ENCODE measurements at places on chromosomes 12 and 14. TPM values are rescaled to one million over a fixed set of nuclear protein-coding genes. Genes with fewer than 3 reads are reported as not detected.

DNA sequence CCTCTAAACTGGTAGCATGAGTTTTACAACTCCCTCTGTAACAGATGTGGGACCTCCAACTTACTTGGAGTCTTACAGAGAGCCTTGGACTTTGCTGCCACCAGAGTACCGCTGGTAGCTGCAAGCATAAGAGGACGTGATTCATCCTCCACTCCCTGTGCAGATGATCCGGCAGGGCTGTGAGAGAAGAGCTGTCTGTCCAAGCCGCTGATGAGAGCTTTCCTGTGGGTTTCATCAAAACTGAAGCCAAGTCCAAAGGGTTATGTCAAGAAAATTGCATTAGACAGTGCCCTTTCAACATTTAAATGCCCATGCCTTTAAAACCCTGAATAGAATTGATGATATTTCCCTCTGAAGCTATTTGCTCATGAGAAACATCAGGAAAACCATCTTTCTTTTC, 85.8 kb downstream of the LLPH start:
- H3K4me1 ChIP-seq: peaks cover 9% of the 10 kb centered on the region
- H3K27me3 ChIP-seq: no peaks in the 10 kb centered on the region
- no peak overlapping the region for H3K27ac ChIP-seq
- peak; percentile 58 for DNase-seq

DNA sequence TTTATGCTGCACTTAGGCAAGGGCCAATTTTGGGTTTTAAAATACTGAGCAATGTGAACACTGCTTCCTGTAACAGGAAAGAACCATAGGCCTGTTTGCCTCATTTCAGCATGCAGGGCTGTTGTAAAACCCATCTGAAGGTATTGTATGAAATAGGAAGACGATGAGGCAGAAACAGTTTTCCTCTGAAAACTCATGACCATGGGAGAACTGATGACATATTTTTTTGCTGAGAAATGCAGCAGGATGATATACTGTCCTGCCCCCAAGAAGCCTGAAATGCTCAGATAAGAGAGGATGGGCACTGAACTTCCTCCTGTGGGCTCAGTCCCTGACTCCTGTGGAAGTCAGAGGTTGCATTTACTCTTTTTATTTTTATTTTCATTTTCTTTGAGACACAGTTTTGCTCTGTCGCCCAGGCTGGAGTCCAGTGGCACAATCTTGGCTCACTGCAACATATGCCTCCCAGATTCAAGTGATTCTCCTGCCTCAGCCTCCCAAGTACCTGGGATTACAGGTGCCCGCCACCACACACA, 17.4 kb downstream of the PYGL start:
- H3K36me3 ChIP-seq: no peaks in the 10 kb centered on the region
- no peaks in the 10 kb centered on the region for H3K4me1 ChIP-seq
- H3K27ac ChIP-seq: no peak overlapping the region
- DNase-seq: no peak

- no peaks in the 10 kb centered on the region for H3K36me3 ChIP-seq
- H3K27me3 ChIP-seq: no peaks in the 10 kb centered on the region
- H3K27ac ChIP-seq: no peak overlapping the region
- peaks cover 2% of the 10 kb centered on the region for H3K4me1 ChIP-seq
Measured at GRCh38 chr14:104536942-104537612, 42.5 kb upstream of the C14orf180 start.

- H3K4me1 ChIP-seq: peaks cover 16% of the 10 kb centered on the region
- H3K4me3 ChIP-seq: no peak overlapping the region
- H3K27me3 ChIP-seq: no peaks in the 10 kb centered on the region
- no peak for DNase-seq
- H3K36me3 ChIP-seq: no peaks in the 10 kb centered on the region
- no peak overlapping the region for H3K27ac ChIP-seq
Measured at GRCh38 chr12:1466481-1467154, 127.8 kb downstream of the FBXL14 start.

SLC25A29 gene
- total RNA-seq: 30.2 TPM

Measured in astrocyte (in vitro differentiated cells and primary cell).